Stimulated activated CD8-positive, alpha-beta memory T cell treated with anti-CD3 and anti-CD28 coated beads, Interleukin-12 subunit alpha, Interleukin-12 subunit beta, amount 100 ng/mL, for 1 hour (primary cell): ENCODE measurements at places on chromosomes 3 and 15.

DNA sequence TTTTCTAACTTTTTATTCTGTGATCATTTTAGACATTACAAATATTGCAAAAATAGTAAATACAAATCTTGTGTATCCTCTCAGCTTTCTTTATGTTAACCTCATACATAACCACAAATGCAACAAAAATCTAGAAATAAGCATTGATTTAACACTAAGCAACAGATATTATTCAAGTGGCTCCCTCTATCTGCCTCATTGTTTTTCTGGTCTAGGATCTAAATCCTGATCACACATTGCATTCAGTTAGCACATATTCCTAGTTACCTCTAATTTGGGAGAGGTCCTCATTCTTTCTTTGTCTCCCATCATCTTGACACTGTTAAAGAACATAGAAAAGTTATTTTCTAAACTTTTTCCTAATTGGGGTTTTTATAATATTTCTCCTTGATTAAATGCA is 1126.0 kb downstream of the ROBO2 start:
- no peak for DNase-seq

- no peak for DNase-seq
Measured at GRCh38 chr3:44058868-44059203, 182.8 kb upstream of the TOPAZ1 start.

- no peak for DNase-seq
Measured at GRCh38 chr3:115436767-115437301, 186.5 kb upstream of the GAP43 start.

DNA sequence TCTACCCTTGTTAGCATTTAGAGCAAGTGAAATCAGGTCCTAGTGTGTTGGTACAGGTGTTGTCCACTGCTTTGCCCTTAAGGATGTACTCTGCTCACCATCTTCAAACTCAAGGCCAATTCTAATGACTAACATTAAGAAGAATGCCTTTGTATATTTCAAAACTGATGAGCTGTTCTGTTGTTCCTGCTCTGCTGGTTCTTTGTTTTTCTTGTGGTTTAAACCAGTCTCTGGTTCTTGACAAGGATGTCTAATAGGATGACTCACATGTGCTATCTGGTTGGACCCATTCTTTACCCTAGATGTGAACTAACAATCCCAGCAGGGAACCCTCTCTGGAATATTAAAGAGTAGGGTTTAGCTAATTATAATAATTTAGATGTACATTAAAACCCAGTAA is 17.3 kb downstream of the ABHD5 start:
- DNase-seq: no peak

DNA sequence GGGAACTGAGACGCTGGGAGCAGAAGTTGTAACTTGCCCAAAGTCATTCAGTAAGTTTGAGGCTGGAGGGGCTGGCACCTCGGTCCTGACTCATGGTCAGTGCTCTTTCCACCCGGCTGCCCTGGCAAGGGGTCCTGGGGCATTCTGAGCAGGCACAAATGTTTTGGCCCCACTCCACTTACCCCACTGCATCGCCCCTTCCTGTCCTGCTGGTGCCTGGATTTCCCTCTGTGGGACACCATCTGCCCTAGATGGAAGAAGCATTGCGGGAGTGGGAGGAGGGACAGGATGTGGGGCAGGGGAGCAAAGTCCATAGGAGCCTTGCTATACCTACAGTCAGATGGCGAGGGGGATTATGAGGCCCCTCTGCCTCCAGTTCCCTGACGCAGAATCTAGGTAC is 4.5 kb downstream of the CORO2B start:
- no peak for DNase-seq

- DNase-seq: no peak
Measured at GRCh38 chr15:52680761-52681160, 1.6 kb upstream of the ATOSA start.

DNA sequence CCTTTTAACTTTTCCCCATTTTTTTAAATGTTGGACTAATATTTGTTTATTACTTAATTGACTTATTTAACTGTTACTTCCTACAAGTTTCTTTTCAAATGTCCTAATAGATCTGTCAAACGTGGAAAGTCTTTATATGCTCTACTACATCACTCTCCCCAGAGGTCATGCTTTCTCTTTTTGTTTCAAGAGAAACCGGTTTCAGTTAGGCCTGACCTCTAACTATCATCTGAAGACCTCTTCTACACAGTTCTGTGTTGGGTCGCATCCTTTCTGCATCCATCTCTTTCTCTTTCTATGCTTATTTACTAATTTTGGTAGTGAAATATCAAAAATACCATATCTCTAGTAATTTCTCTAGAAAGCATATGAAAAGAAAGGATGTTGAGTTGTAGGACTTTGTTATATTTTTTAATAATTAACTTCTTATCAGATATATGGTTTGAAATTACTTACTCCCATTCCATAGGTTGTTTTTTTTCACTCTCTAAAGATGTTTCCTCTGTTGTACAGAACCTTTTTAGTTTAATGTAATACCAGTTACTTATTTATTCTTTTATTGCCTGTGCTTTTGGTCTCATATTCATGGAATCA is 781.2 kb upstream of the ARPP21 start:
- no peak for DNase-seq

DNA sequence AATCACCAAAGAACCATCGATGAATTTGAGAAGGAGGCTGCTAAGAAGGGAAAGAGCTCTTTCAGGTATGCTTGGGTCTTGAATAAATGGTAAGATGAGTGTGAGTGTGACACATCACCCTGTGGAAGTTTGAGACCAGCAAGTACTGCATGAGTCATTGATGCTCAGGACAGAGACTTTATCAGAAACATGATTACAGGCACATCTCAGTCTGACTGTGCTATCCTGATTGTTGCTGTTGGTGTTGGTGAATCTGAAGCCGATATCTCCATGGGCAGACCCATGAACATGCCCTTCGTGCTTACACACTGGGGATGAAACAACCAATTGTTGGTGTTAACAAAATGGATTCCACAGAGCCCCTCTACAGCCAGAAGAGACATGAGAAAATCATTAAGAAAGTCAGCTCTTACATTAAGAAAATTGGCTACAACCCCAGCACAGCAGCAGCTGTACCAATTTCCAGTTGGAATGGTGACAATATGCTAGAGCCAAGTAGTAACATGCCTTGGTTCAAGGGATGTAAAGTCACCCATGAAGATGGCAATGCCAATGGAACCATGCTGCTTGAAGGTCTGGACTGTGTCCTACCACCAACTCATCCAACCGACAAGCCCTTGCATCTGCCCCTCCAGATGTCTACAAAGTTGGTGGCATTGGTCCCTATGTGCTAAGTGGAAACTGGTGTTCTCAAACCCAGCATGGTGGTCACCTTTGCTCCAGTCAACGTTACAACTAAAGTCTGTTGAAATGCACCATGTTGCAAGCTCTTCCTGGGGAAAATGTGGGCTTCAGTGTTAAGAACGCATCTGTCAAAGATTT is 20.5 kb downstream of the TM4SF4 start:
- DNase-seq: no peak

GRCh38 chr3:65582012-65582717 is 456.6 kb downstream of the MAGI1 start:
- DNase-seq: no peak

DNA sequence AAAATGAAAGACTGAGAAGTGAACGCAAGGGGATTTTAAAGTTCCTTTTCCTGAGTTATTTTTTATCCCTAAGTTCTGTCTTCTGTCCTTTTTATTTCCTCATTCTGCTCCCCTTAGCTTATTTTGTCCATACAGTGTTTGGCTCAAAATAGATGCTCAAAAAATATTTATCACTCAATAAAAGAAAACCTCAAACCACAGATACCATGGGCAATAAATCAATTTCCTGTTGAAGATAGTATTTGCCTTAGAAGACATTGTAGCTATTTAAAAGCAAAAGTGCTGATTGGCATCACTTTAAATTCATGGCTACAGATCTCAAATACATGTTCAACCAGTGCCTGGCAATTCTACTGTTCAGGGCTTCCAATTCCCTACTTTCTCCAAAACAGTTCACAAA is 316.5 kb upstream of the ADAMTS9 start:
- DNase-seq: no peak
